ENCODE measurements at places on chromosomes 6 and 20. TPM values are rescaled to one million over a fixed set of nuclear protein-coding genes. Genes with fewer than 3 reads are reported as not detected.

- no peak for DNase-seq
These were observed 108.5 kb downstream of the EPM2A start for GRCh38 chr6:145626857-145627256.

GRCh38 chr6:42978487-42978838 lies 518 bp downstream of the PEX6 start:
- peak; percentile 17 for DNase-seq

DNA sequence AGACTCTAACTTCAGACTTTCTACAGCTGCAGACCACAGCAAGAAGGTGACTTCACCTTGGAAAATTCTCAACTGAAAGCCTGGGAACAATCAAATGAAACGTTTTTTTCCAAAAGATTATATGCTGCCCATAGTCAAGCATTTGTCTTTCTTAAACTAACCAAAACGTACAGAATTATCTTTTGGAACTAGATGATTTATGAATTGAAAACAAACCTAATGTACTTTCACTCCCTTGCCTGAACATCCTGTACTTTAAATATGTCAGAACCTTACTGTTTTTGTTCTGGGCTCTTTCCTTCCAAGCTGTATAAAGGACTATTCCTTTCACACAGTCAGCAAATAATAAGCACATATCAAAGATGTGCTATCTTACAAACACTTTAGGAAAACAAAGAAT lies 62.4 kb upstream of the TNFAIP3 start:
- no peak for DNase-seq

DNA sequence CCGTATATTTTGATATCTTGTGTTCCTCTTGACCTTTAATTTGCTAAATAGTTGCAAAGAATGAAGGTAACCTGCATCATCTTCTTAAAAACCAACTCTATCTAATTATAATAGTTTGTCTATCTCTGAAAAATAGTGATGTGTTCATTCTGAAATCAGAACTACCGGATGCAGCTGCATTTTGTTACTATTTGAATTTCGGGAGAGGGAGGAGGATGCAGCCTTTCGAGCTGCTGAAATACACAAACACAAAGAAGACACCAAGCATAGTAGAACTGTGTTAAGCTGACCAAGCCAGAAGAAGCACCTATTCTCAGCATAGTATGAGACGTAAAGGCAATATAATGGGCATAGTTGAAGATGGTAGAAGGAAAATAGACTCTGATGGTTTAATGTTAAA lies 33.1 kb downstream of the PTPN1 start:
- no peak for DNase-seq

DNA sequence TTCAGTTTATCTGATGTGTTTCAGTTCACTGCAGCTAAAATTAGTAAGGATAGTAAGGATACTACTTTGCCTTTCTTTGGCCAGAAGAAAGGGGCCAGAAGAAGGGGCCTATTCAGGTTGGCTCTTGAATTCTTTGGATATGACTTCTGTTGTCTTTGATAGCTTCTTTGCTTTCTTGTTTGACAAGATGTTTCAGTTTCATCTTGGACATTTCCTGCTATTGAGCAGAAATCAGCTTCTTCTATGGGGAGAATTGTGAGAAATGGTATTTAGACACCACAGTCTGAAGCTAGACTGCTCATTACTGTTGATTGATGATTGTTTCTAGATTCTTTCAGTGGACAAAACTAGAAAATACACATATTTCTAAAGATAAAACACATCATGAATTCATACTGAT lies 23.2 kb downstream of the L3MBTL3 start:
- no peak for DNase-seq

GRCh38 chr20:21125072-21125848 lies 622 bp upstream of the KIZ start:
- no peak for DNase-seq

- peak; percentile 36 for DNase-seq
These were observed 26.6 kb downstream of the NSFL1C start for GRCh38 chr20:1440024-1440423.

DNA sequence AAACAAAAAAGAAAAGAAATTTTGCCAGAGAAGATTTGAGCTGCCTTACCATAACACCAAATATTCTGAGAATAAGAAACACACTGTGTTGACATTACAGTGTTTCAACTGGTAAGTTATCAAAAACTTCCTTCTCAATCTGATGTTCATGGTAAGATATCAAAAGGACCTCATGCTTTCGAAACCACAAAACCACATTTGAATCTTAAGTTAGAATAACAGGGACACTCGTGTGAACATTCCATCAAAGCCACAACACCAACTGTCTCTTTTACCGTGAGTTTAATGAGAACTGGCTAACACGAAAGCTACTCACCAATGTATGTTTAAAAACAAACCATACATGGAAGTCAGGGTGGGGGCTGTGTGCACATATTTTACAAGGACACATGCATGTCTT lies 73.0 kb upstream of the OPRM1 start:
- no peak for DNase-seq

DNA sequence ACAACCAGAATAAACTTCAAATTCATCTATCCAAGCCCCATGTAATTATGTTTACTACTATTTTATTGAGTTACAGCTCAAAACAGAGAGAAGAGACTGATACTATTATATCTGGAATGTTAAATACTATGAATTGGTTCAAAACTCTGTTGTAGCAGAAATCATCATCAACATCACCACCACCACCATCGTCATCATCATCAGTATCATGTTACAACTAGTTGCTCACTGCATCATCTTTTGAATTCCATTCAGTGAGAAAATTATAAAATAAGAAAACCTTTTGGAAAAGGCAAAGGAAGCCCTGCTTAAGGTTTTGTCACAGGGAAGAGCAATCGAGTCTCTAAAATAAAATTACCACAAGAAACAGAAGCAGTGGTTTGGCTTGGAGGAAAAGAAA lies 36.2 kb upstream of the THEMIS start:
- no peak for DNase-seq

DNA sequence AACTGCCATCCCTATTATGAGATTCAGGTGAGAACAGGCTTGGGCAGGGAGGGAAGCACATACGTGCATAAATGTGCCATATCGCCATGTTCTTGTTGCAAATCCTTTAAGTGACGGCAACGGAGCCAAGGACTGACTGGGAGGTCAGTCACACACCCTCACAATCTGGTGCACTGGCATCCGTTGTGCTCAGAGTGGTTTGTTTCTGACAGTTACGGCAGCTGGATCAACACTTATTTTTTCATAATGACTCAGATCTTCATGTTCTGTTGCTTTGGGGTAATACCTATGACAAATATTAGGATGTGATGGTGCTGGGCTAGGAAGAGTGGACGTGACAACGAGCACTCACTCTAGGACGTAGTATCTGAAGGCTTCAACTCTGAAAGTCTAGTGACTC lies 56.2 kb upstream of the PREP start:
- DNase-seq = no peak

DNA sequence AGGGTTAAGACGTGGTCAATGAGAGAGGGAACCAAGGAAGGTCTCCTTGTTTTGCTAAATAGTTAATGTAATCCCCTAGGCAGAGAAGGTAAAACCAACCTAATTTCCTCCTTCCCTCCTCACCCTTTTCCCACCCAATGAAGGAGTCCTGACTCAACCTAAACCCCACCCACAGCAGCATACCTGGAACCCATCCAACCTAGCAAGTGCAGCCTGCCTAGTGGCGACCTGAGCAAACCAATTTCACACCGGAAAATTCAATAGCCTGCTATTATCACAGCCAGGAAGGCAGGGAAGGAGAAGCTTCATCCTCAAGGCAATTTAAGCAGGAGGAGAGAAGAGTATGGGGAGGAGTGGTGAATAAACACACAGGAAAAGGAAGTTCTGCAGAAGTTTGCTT lies 46.9 kb downstream of the OSTM1 start:
- DNase-seq = no peak

DNA sequence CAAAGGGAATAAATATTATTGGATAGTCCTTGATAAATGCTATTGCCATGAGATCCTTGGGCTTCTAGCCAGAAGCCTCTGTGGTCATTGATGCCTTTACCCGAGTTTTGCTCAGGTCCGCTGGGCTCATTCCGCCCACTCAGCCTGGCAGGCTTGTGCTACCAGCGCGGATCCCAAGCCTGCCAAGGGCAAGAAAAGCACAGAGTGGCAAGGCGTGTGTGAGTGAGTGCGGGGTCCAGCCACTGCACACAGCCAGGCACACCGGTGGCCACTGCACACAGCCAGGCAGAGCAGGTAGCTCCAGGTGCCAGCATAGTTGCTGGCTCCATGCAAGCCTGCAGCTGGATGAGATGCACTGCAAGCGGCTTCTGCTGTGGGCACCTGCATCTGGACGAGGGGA lies 38.7 kb downstream of the STK38 start:
- no peak for DNase-seq

DNA sequence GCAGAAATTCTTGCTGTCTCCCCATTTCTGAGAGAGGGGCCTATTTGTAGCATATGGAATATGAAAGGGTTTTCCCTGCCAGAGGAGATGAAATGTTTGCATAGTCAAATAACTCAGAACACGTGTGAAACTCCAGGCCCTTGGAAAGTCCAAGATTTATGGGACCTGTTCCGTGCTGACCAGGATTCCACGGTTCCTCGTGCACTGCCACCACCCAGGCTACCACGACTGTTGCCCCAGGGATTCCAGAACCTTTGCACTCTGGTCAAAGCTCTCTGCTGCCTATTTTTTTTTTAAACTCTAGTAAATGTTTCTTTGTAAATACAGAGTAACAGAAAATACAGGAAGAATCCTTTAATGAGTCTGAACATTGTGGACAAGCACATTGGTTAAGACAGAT lies 35.0 kb downstream of the MYLK4 start:
- no peak for DNase-seq

GRCh38 chr6:111417181-111417585 lies 65.8 kb downstream of the REV3L start:
- no peak for DNase-seq

DNA sequence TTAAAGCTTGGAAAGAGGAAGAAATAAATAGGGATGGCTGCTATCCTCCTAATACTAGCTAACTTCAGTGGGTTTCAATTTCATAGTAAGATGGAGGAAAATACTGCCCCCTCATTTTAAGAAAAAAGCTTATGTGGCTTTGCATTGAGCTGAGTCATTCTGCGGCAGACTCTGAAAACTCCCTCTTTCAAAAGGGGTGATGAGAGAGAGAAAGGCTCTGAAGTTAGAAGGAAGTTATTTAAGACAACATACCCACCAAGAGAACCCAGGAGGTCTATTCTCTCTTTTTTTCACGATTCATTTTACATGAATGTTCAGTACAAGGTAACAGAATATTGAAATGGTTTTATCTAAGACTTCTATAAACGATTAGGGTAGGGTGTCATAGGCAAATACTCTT lies 4.5 kb downstream of the PRDM13 start:
- no peak for DNase-seq

The RGS17 gene
- total RNA-seq = not detected

The SSTR4 gene
- total RNA-seq = not detected

The CRISP2 gene
- total RNA-seq = not detected

The WFDC5 gene
- total RNA-seq = not detected

All from activated CD4-positive, alpha-beta T cell treated with anti-CD3 and anti-CD28 coated beads, Interleukin-2, amount 10 ng/mL, durations not matched to agents 7 days and 5 days (primary cell).